ENCODE measurements at places on chromosomes 2 and 18.

GRCh38 chr2:22801970-22802369 lies 583.0 kb upstream of the KLHL29 start:
- no peak for DNase-seq

DNA sequence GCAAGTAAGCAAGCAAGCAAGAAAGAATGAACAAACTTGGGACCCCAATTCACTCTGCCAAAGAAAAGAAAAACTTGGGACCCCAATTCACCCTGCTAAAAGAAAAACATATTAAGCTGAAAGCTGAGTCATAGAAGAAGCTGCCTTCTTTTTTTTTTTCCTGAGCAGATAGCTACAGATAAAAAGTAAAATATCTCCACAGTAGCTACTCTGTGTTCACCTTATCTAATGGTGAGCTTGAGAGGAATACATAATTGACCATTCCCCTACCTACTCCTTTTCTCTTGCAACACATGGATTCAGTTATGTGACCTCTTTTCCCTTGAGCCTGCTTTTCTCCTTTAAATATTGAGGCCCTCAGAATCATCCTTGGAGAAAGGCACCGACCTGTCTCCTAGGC lies 63.0 kb downstream of the MCFD2 start:
- no peak for DNase-seq

- DNase-seq, result no peak
Observed at GRCh38 chr2:74131901-74132300, 15.8 kb downstream of the BOLA3 start.

GRCh38 chr18:42087876-42088275 lies 132.8 kb downstream of the PIK3C3 start:
- DNase-seq, result no peak

- DNase-seq, result no peak
Observed at GRCh38 chr18:47898696-47899095, 31.8 kb downstream of the SMAD2 start.

DNA sequence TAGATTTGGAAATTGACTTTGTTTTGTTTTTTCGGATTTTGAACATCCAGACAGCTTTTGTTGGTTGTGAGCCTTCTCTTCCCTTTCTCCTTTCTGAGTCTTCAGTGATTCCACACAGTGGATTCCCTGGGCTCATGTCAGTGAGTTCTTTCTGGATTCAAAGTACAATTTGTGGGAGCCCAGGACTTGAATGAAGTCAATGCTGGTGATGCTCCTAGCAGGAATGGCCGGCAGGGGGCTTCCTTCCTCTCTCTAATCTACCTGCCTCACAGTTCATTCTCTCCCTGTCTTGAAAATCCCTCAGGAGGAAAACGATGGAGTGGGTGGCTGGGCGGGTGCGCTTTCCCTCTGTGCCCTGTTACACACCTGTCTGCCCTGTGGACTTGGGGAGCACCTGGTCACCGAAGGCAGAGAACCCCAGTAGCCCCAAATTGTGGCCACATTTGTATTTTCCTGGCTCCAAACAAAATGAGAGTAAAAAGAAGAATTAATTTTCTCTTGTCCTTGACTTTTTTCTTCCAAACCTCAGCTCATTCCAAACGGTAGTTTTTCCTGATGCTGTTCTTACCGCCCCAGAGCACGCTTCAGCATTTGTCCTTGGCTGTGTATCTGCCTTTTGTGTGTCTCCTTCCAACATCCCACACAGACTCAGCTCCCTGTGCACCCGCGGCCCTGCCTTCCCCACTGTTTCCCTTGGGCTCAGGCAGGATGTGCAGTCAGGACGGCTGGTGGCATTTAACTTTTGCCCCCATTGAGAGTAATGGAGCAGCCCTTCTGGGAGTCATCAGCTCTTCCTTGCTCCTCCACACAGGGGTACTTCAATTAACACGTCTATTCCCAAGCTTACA lies 86.6 kb downstream of the MARCO start:
- DNase-seq, result no peak

- no peak for DNase-seq
Observed at GRCh38 chr18:22210311-22210754, 40.9 kb downstream of the GATA6 start.

- DNase-seq, result no peak
Observed at GRCh38 chr2:28355521-28356094, 37.0 kb upstream of the FOSL2 start.

- peak; percentile 9 for DNase-seq
Observed at GRCh38 chr2:113324684-113325160, 46.0 kb upstream of the PAX8 start.

GRCh38 chr2:38274286-38275276 lies 102.5 kb downstream of the ATL2 start:
- no peak for DNase-seq

DNA sequence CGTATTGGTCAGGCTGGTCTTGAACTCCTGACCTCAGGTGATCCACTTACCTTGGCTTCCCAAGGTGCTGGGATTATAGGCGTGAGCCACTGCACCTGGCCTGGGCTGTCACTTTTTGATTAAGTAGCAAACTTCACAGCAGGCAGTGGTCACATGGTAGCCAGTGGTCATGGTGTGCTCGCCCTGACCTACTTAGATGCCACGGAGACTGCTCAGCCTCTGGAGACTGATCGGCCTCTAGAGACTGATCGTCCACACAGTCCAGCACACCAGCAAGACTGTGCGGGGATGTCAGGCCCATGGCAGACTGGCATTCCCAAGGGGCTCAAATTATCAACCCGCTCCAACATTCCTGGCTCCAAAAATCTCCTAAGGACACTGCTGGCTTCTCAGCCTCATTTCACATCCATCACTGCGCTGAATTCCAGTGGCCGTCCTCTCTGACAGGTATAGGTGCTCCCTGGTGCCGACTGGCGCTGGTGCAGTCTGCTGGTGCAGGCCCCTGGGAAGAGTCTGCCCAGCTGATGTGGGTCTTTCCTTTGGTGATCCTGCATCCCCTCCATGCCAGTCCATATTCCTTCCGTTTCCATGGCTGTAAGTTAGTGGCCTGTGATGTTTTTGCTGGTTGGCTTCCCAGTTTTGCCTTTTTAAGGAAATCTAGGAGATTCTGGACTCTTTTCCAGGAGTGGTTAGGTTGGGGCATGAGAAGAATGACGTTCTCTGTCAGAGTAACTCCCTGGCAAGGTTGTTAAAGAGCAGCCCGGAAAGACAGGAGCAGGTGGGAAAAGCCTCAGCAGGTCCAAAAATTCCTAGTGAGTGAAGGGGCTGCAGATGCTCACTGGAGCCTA lies 374.5 kb upstream of the HS6ST1 start:
- no peak for DNase-seq

- DNase-seq, result no peak
Observed at GRCh38 chr2:45812011-45812500, 160.6 kb downstream of the PRKCE start.

GRCh38 chr18:51028201-51028805 lies 1.7 kb upstream of the SMAD4 start:
- DNase-seq, result no peak

GRCh38 chr2:18833941-18834340 lies 244.6 kb upstream of the NT5C1B start:
- no peak for DNase-seq

- no peak for DNase-seq
Observed at GRCh38 chr18:11840493-11840892, 10.7 kb upstream of the CHMP1B start.

GRCh38 chr2:24466871-24467870 lies 23.9 kb upstream of the NCOA1 start:
- DNase-seq, result no peak

Measured in T-helper 22 cell (primary cell).